ENCODE measurements at places on chromosomes 6 and 20.

DNA sequence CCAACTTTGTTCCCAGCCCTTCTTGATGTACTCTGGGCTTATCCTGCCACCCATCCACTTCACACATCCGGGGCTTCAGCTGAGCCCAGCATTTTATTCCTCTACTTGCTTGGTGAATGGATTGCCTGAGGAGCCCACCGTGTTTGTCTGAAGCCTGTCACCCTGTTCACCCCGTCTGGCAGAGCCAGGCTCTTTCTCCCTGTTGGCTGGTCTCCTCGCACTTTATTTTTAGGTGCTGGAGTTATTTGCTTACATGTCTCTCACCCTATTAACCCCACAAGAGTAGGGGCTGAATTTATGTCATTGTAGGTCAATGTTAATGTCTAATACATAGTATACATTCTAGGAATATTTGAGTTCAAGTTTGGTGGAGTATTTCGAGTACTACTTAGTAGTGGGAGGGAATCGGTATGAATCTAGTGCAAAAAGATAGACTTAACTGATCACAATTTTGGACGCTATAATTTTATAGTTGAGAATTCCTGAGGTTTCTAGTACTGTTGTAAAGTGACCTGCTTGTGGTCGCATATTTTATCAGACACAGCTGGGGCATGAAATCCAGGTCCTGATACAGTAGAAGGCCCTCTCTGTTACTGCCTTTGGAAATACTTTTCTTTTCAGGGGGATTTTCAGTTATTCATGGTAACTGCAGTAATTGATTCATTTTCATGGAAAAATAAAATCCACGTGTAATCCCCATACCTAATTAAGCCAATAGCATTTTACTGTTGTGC is 10.8 kb downstream of the JARID2 start:
- DNase-seq: no peak

GRCh38 chr6:166989427-166990032 is 9.7 kb upstream of the CEP43 start:
- DNase-seq: peak; percentile 24

DNA sequence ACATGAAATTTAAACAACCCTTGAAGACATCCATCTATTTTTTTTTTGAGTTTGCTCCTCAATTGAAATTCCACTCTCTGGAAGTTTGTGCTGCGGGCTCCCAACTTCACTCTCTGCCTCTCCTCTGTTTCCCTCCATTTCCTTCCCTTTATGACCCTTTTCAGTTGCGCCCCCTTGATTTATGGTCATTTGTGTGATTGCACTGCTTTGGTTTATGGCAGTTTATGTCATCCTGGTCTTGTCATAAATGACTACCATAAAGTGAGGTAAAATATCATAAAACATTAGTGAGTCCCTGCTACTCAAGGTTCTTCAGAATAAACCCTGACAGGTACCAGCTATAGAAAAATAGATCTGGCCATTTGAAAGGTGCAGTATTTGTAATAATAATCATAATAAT is 348.3 kb upstream of the ZFP64 start:
- no peak for DNase-seq

DNA sequence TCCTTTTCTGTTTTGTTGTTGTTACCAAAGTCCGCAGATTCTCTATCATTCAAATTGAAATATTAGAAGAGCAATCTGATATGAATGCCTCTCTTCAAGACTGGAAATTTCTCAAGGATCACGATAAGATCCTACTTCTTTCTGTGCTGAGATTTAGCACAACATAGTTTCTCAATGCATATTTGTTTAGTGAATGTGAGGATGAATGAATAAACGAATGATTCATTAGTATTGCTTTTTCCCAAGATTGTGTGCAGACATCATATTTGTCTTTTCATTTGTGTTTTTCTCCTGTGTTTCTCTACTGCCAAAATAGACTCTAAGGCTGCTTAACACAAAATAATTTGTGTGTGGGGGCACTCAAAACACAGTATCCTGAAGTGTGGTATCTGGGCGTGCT is 862.7 kb upstream of the MAP3K7 start:
- no peak for DNase-seq

- DNase-seq: no peak
These were observed 545.4 kb downstream of the ADGRB3 start for GRCh38 chr6:69180361-69181067.
